Renal cortex interstitium (tissue), 15 donors: ENCODE measurements at places on chromosomes 11 and 22. TPM values are rescaled to one million over a fixed set of nuclear protein-coding genes. Genes with fewer than 3 reads are reported as not detected.
A peak's percentile ranks its signal among the peaks of the same experiment; 100 is the strongest.

- DNase-seq, result no peak
These were observed 612.6 kb downstream of the TBC1D22A start for GRCh38 chr22:47374901-47375575.

DNA sequence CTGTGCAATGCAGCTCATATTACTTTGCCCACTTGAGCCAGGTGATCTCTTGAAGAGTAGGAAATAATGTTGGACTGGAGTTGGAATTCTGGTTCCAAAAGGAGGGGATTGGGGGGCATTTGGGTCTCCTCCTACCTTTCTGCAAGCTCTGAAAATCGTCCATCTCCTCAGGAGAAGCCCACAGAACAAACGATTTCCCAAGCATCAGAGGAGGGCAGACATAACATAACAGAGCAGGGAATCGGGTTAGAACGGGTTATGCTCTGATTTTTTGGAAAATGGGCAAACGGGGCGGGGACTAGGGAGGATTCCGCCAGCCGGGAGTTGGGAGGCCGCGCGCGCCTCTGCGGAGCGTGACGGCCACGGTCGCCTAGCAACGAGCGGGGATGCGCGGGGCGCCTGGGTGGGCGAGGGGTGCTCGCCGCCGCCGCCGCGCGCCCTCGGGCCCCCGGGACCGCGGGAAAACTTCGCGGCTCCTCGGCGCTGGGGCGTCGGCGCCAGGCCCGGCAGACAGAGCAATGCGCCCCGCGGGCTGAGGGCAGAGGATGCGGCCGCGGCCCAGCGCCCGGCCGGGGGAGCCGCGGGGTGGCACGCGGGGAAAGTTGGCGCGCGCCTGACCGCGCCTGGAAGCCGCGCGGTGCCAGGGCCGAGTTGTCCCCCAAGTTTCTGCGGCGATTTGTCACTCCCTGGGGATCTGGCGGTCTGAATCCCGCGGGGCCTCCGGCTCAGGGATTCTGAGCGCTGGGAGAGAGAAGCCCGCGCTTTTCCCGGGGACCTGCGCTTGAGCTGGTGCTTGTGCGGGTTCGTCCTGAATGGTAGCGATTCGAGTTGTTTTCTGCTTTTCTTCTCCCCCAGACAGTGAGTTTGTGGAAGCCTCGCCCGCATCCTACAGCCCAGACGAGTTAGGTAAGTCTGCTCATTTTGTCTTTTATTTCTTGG lies 27.8 kb upstream of the AMOTL1 start:
- DNase-seq, result no peak

Gene CECR2
- 14.1 TPM for polyA plus RNA-seq

Gene SELENOO
- 31.1 TPM for polyA plus RNA-seq

GRCh38 chr11:44271286-44271685 lies 38.7 kb downstream of the ALX4 start:
- no peak for DNase-seq

Gene PKP3
- 4.6 TPM for polyA plus RNA-seq

- DNase-seq, result no peak
These were observed 1.5 kb downstream of the IGSF9B start for GRCh38 chr11:133955081-133955891.

- DNase-seq, result no peak
These were observed 31.6 kb downstream of the CPT1A start for GRCh38 chr11:68810164-68810563.

GRCh38 chr11:10032935-10033334 lies 261.1 kb downstream of the SBF2 start:
- DNase-seq, result no peak

DNA sequence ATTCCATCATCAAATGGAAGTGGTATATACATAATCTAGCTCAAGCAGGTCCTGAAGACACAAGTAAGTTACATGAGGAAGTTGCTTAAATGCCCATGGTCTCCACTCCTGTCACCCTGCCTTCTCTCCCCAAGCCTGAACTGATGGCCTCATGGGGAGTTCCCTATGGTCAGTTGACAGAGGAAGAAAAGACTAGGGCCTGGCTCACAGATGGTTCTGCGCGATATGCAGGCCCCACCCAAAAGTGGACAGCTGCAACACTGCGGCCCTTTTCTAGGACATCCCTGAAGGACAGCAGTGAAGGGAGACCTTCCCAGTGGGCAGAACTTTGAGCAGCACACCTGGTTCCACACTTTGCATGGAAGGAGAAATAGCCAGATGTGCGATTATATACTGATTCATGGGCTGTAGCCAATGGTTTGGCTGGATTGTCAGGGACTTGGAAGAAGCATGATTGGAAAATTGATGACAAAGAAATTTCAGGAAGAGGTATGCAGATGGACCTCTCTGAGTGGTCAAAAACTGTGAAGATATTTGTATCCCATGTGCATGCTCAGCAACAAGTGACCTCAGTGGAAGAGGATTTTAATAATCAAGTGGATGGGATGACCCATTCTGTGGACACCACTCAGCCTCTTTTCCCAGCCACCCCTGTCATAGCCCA lies 17.3 kb upstream of the CD82 start:
- DNase-seq, result no peak

Gene KREMEN1
- polyA plus RNA-seq, result 23.3 TPM

GRCh38 chr11:45282081-45282480 lies 4.1 kb downstream of the SYT13 start:
- no peak for DNase-seq

DNA sequence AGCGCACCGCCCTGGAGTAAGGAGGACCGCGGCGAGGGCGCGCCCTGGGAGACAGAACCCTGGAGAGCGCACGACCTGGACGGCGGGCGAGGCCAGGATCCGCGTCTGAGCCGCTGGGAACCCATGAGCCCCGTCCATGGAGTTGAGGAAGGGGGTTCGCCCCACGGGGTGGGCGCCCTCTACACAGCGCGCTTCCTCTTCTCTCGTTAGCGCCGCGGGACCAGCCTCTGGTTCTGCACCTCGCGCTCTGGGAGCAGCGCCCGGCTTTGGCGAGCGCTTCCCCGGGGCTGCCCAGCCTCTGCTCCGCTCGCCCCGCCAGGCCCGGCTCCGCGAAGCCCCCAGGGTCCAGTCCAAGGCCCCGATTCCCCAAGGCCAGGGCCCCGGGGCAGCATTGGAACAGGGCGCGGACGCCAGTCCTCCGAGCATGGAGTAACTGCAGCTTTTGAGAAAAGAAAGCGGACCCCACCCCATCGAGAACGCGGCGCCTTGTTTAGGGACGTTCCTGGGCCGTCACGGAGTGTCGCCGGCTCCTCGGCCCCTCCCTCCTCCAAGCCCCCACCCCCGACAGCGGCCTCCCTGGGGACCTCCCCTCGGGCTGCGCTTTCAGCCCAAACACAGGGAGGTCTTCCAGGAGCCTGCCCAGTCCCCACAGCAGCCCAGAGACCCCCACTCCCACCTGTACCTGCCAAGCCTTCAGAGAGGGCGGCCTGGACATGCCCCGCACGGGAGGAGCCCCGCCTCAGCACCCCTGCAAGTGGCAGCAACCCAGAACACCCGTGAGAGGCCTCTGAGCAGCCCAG lies 56.2 kb downstream of the BRD1 start:
- no peak for DNase-seq

- DNase-seq, result no peak
These were observed 21.1 kb downstream of the EIF3L start for GRCh38 chr22:37870273-37870672.

GRCh38 chr22:25199731-25200520 lies at the start of gene CRYBB3:
Gene CRYBB3, plus strand, starts transcription at chr22:25199858. Its CDS starts 1,539 bp downstream, at chr22:25201397.
- DNase-seq, result peak; percentile 46

DNA sequence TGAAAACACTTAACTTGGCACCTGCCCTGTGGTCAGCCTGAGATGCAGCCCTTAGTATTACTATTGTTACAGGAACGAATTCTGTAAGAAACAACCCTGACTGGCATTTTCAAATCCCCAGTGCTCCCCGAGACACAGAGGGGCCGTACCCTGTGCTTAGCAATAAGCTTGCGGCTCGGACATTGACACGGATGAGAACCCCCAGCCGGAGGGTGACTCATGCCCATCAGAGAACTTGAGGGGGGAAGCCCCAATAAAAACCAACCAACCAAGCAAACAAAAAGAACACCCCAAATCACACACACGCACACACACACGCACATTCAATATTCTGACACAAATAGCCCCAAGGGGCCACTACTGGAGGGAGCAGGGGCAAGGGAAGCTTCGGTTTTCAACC lies 63.8 kb downstream of the SHISAL1 start:
- no peak for DNase-seq

- DNase-seq, result no peak
These were observed 97.7 kb downstream of the CD44 start for GRCh38 chr11:35236667-35237003.

Gene OPCML
- 13.2 TPM for polyA plus RNA-seq

Gene SYT7
- polyA plus RNA-seq, result 4.2 TPM

Gene PANX2
- 1.5 TPM for polyA plus RNA-seq

Gene POU2AF1
- polyA plus RNA-seq, result 0.53 TPM

Gene BARX2
- 0.62 TPM for polyA plus RNA-seq

Gene DDI1
- not detected for polyA plus RNA-seq

DNA sequence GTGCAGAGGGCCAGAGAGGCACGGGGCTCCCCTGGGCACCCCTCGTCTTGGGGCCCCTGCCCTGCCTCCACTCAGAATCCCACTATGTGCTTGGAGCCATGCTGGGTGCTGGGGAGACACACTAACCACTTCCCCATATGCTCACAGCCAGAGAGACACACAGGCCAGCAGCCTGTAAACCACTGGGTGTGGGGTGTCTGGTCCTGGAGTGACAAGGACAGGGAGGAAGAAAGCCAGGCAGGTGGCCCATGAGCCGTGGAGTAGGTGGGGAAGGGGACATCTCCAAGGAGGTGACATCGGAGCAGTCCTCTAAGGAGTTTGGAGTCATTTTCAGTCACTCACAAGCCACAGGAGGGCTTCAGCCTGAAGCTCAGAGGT lies 58.9 kb downstream of the CDKN1C start:
- DNase-seq, result no peak

Gene TRIM48
- not detected for polyA plus RNA-seq

DNA sequence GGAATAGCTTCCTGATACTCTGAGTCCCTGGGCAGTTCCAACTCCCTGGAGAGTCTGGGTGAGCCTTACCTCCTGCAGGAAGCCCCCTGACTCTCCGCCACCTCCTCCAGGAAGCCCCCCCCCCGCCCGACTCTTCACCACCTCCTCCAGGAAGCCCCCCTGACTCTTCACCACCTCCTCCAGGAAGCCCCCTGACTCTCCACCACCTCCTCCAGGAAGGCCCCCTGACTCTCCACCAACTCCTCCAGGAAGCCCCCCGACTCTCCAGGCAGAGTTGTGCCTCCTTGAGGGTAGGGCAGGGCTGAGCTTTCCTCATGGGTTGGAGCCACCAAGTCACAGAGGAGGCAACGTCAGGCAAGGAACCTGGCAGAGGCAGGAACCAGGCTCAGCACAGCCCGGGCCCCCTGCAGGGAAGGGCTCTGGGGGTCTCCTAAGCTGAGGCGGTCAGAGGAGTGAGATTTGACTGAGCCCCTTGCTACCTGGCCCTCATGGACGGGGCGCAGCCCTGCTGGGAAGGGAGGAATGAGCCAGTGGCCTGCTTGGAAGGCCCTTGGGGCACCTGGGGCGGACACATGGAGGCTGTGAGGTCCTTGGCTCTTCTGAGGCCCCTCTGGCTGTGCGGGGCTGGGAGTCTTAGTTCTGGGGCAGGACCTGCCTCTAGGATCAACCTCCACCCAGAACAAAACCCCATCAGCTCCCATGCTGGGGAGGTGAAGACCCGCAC lies 18.1 kb downstream of the MRGPRG start:
- DNase-seq, result no peak

Gene KDM4E
- polyA plus RNA-seq, result 0.30 TPM

Gene FGF3
- not detected for polyA plus RNA-seq

- no peak for DNase-seq
These were observed 59.4 kb downstream of the PPFIBP2 start for GRCh38 chr11:7573193-7573557.

GRCh38 chr11:130601141-130601540 lies 152.7 kb downstream of the ADAMTS15 start:
- peak; percentile 44 for DNase-seq

DNA sequence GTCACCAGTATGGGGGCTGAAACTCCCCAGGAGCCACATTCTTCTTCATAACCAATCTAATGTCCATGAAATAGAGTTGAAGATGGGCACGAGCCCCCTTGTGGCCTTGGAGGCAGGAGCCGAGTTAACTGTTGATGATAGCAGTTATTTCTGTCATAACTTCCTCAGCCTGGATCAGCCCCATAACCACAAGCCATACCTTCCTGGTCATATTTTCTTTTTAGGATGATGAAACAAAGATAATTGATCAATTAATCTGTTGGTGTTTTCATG lies 65.0 kb upstream of the TTC12 start:
- DNase-seq, result no peak

DNA sequence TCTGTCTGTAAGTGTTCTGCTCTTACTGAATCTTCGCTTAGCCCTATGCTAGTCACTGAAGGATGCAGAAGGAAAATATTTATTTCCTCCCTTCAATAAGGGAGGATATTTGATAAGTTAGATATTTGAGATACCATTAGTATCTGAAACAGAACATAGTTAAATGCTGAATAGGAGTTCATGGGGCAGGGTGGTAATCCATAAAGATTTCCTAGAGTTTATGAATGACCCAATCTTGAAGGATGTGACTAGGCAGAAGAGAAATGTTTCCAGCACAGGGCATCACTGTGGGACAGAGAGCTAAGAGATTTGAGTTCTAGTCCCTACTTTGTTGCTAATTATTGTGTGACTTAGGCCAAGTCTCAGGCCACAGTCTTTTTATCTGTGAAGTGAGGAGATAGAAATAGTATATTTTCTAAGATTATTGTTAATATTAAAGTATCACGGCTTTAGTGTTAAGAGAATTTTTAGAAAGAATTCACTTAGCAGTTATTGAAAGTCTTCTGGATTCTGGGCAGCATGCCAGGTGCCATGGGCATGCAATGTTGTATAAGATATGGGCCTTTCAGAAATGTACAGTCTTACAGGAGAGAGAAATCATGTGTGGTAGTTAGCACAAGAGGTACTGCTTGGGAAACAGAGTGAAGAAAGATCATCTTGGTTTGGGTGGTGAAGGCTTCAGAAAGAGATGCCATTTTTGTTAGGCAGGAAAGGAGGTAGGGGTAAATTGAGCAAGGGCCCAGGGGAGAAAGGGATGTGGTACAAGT lies 24.0 kb downstream of the SWAP70 start:
- DNase-seq, result no peak

DNA sequence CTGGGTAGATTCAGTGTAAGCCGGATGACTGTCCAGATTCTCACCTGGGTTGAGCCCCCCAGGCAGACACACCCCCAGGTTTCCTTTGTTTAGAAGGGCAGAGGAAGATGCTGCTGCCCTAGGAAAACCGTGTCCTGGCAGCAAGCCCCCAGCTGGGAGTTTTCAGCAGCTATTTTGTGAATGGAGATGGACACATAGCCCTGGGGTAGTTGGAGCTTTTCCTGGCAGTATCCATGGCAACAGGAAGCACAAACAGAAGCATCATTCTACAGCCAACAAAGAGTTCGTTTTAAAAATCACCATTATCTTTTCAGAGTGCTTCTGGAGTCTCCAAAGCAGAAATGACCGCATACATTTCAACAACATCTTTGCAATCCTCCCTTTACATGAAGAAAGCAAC lies 245.5 kb downstream of the BRD1 start:
- no peak for DNase-seq

- DNase-seq, result no peak
These were observed 46.1 kb downstream of the MYEOV start for GRCh38 chr11:69339983-69340565.

- DNase-seq, result no peak
These were observed 188.9 kb downstream of the BRD1 start for GRCh38 chr22:49638788-49639187.

Gene C11orf16
- 0.47 TPM for polyA plus RNA-seq

- DNase-seq, result no peak
These were observed 2.0 kb downstream of the LRRC4C start for GRCh38 chr11:41457216-41458014.
